ENCODE measurements at places on chromosomes 6 and 20.

DNA sequence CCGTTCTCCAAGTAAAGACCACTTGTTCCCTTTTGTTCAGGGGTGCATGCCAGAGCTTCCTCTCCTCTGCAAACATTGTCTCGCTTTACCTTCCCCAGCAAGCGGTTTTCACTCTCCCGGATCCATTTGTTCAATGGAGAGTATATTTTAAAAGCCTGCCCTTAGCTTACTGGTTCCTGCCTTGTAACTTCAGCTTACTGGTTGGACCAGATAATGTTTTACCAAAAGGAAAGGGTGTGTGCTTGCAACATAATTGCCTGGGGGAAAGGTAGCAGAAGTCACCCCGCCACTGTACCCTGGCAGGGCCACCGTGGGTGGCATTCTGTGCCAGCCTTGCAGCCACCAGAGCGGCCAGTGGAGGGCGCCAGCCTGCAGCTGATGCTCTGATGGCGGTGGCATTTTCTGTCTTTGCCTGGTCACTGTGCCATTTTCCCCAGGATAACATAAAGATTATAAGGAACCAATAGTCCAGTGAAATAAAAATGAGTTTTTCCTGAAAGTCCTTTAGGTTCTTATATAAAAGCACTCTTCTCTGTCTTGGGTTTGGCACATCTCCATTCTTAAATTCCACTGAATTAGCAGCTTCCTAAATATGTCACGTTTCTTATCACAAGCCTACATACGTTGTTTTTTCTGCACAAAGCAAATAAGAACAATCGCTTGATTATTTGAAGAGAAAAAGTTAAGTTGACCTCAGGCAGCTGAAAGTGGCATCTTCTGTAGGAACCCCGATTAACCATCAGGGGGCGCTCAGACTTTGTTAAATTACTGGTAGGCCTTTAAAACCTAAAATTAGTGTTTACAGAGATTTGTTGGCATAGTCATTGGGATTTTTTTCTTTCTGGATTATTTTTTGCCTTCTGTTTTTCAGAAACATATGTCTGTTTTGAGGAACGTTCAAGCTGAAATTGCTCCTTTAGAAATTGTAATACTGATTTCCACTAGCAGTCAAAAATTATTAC lies 67.4 kb upstream of the XRN2 start:
- peak; percentile 46 for DNase-seq

DNA sequence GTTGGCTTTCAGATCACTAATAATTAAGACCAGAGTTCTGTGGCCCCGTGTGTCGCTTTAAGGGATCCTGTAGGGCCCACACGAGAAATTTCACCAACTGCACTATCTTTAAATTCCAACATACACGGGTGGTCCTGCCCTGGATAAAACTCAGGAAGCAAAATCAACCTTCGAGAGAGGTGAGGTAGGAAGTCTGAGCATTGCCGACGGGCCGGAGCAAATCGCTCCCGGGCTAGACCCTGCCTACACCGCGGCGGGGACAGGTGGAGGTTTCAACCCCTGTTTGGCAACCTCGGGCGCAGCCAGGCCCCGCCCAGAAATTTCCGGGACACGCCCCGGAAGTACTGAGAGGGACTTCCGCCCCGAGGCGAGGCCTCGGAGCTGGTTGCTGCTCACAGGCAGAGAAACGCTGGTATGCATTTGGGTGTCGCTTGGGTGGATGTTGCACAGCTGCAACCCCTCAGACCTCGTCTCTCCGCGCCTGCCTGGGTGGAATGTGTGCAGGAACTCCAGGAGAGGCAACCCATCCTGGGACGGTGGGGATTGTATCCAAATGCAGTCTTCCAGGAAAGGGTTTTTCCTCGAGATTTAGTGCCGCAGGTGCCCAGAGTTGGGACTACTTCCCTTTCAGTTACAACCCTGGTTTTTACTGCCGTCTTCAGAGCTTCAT lies 19.9 kb downstream of the ZKSCAN8 start:
- DNase-seq: peak; percentile 54

GRCh38 chr6:124029567-124029966 lies 225.9 kb downstream of the NKAIN2 start:
- DNase-seq: no peak

GRCh38 chr20:36672991-36673390 lies 27.0 kb upstream of the SLA2 start:
- DNase-seq: no peak

GRCh38 chr6:46160102-46160501 lies 10.7 kb downstream of the ENPP5 start:
- DNase-seq: no peak

GRCh38 chr20:23241416-23241815 lies 109.2 kb upstream of the NXT1 start:
- DNase-seq: no peak

DNA sequence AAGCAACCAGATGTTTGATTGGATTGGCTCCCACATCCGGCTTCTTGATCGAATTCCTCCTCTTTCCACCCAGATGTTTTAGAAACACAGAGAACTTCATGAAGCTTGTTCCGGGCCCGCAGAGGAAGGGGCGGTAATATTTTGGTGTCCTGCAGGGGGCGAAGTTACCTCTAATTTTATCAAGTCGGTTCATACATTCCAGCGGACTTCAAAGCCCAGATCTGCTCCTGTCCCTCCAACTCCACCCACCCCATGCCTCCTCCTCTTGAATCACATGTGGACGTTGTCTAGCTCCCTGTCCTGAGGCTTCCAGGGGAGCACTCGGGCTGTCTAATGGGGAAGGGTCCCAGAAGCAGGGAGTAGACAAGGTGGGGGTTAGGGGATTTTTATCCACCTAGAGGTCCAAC lies 2.9 kb upstream of the BMP6 start:
- DNase-seq: peak; percentile 38

DNA sequence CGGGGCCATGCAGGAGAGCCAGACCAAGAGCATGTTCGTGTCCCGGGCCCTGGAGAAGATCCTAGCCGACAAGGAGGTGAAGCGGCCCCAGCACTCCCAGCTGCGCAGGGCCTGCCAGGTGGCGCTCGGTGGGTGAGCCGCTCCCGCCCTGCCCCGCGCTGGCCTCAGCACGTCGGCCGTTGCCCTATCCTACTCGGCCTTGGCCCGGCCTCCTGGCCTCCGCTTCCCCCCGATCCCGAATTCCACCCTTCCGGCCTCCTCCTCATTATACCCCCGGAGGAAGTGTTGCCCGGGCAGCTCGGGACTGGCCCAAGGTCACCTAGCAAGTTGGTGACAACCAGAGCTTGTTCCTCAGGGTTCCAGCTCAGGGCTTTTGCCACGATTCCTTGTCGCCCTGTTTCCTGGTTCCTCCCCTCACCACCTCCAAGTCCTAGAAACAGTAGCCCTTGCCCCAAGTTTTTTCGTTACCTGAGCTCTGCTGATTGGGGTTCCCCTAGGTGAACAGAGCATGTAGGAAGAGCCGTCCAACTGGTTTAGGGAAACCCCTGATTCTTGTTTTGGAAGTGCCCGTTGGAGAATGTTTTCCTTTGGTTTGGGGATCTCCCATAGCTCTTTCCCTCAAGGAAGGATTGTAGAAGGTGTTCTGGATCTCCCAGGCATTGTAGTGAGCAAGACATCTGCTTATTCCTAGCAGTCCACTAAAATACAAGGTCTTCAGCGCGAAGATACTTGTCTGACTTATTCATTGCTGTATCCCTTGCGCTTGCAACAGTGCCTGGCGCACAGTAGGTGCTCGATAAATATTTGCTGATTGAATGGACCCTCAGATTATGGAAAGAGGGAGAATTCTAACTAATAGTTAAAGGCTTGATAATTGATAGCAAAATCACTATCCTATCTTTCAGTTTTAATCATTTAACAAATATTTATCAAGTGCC lies 641 bp downstream of the ARFGEF2 start:
- DNase-seq: no peak

- no peak for DNase-seq
These were observed 113.7 kb upstream of the ENPP5 start for GRCh38 chr6:46284475-46284874.

DNA sequence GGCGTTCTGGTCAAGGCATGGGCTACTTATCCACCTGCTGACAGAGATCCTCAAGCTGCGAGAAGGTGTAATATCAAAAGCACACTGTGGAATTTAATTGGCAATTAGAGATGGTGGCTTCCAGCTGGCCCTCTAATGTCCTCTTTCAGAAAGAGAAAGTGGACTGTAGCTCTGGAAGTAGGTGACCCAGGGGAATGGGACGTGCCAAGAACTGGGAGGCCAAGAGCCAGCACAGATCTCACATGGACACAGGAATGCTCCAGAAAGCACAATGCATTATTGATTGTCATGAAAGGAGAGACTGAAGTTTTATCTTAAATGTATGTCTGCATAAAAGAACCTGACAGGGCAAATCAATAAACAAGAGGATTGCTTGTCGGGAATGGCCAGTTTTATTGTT lies 198.6 kb upstream of the CDH4 start:
- no peak for DNase-seq

- no peak for DNase-seq
These were observed 4.6 kb upstream of the NKX2-2 start for GRCh38 chr20:21518292-21518991.

DNA sequence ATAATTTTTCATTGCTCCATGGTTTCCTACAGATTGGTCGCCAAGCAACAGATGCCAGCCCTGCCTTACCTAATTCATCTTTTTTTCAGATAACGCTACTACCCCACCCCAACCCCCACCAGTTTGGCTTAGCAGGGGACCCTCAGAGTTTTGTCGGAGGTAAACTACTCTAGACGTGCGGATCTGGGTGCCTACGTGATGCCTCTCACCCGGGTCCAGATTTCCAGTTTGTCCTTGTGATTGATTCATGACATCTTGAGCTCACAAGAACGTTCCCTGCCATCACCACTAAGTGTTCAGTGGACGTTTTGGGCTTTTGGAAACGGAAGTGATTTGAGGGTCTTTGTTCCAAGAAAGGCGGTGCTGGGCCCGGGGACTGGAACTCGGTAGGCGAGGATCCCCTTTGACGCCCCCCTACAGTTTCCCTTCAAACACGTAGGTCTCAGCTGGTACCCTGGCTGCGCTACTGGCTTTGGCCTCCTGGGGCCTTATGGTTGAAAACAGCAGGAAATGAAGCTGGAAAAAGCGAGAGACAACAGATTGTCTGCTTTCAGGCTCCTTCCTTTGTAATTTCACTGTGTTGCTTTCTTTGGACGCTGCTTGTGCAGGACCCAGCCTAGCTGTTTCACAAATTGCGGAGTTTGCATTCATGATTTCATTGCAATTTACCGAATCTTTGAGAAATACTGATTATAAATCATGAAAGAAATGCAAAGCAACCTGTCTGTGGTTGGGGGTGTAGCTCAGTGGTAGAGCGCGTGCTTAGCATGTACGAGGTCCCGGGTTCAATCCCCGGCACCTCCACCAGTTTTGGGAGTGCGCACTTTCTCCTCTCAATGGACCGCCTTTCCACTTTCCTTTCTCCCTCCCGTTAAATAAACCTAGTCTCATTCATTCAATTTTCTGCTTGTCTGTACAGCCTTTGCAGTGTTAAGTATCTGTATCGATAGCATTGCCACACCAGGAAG lies 81.0 kb downstream of the GPX5 start:
- no peak for DNase-seq

GRCh38 chr20:36998652-36999051 lies 47.1 kb upstream of the SAMHD1 start:
- no peak for DNase-seq

- no peak for DNase-seq
These were observed 1.7 kb downstream of the SDCBP2 start for GRCh38 chr20:1327241-1327653.

DNA sequence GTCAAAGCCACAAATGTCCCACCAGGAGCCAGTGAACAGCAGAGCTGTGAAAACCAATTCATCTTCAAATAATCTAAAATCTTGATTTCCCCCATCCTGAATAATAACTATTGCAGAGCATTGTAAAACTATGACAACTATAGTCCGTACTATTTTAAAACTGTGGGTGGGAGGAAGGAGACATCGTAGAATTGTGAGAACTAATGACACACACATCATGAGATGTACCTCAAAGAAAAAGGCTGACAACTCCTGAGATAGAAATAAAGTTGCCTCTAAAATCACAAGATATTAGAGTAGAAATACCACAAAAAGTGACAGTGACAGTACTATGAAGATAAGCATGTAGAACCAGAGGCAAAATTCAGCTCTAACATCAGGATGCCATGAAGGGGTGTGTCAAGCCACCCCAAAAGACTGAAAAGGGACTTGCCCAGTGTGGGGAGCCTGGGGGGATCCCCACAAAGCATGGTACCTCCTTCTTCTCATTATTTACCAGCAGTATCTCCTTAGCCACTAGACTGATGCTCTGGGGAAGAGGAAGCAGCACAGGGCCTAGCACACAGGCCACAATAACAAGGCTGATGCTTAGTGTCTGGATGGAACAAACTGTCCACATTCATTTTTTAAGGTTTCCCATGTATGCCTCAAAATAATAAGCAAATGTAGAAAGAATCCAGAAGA lies 13.4 kb downstream of the NAPB start:
- DNase-seq: peak; percentile 60

DNA sequence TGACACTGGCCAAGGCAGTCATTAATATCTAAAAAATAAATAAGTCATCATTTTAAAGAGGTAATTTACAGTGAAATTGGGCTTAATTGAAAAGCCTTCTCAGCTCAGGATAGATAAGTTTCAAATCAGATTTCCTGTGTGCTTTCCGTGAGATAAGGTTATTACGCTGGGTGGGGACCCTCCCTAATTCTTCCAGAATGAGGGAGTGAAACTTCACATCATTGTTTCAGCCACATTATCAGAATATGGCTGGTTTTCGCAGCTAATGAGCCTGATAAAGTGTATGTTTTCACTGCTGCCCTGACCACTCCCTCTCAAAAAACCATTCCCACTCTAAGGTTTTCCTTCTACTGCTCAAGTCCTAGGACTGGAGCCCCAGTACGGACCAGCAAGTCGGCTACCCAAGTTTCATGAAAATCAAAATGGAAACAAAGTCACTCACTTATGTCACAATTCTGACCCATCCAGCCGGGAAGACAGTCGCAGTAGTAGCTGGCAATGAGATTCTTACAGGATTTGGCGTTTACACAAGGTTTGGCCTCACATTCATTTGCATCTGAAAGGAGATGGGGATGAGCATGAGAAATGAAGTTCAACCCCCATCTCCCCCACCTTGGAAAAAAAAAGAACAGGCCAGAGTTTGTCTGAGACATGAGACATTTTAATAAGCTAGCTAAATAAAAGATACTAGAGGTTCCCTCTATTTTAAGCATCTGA lies 24.6 kb downstream of the JAG1 start:
- no peak for DNase-seq
